ENCODE measurements at places on chromosomes 7 and 10.

DNA sequence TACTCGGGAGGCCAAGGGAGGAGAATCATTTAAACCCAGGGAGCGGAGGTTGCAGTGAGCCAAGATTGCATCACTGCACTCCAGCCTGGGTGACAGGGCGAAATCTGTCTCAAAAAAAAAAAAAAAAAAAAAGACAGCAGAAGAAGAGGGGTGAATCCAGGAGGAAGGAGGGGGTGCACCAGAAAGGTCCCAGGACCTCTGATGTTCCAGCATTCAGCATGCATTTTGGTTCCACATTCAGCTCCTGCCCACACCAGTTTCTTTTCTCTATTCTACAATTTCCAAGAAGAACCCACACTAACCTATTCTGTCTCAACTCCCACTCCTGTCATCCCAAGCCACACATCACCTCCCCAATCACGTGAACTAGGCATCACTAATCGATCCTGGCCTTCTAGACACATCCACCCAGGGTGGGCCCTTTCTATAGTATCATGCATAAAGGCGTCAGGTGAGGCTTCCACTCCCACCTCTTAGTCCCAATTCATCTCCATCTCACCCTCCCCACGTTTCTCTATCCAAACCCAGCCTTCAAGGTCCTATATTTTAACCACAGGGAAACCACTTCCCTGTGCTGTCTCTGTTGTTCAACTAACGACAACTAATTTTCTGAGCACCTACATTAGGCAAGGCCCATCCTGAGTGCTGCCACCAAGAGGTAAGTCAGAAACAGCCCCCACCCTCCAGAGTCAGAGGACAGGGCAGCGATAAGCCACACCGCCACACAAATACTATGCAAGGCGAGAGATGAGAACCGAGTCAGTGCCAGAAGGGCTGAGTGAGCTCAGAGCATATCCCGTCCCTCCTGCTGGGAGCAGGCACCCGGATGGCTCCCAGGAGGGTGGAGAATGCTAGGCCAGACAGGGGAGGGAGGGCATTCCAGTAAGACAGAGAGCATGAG, 2.2 kb downstream of the ANXA11 start:
- no peak for DNase-seq

DNA sequence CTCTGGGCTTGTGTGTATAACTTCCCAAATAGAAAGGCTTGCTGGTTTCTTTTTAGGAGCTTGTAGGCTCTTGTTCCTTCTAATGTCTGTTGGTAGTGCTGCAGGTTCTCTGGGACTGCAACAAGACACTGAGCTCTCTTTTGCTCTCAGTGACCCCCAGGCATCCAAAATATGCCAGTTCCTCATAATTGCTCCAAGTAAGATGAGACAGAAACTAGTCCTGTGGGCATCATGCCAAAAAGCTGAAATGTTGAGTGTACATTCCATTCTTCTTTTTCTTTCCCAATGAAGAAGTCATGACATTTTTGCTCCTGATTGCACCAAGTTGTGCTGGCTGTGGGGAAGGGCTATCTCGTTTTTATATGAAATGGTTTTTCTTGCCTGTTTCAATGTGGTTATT, 7.1 kb upstream of the BTBD16 start:
- no peak for DNase-seq

GRCh38 chr7:74585844-74586243, 71.7 kb upstream of the GTF2I start:
- DNase-seq = no peak

- no peak for DNase-seq
These were observed 266.4 kb downstream of the PTPRN2 start for GRCh38 chr7:158321056-158321700.

DNA sequence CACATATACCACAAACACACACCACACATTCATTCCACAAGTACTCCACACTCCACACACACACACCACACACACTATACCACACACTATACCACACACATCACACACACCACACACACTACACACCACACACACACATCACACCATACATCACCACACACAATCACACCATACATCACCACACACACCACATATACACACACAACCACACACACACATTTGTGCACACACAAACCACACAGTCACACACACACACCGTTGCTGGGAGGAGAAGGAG, 112.8 kb downstream of the PTPN20 start:
- no peak for DNase-seq

- DNase-seq = no peak
These were observed 88.5 kb downstream of the ST7 start for GRCh38 chr7:117041822-117042221.

GRCh38 chr10:72204296-72204695, 11.5 kb upstream of the ANAPC16 start:
- DNase-seq = no peak

- no peak for DNase-seq
These were observed 120.2 kb downstream of the SORBS1 start for GRCh38 chr10:95440756-95441546.

- DNase-seq = no peak
These were observed 26.9 kb upstream of the SORBS1 start for GRCh38 chr10:95588025-95588424.

DNA sequence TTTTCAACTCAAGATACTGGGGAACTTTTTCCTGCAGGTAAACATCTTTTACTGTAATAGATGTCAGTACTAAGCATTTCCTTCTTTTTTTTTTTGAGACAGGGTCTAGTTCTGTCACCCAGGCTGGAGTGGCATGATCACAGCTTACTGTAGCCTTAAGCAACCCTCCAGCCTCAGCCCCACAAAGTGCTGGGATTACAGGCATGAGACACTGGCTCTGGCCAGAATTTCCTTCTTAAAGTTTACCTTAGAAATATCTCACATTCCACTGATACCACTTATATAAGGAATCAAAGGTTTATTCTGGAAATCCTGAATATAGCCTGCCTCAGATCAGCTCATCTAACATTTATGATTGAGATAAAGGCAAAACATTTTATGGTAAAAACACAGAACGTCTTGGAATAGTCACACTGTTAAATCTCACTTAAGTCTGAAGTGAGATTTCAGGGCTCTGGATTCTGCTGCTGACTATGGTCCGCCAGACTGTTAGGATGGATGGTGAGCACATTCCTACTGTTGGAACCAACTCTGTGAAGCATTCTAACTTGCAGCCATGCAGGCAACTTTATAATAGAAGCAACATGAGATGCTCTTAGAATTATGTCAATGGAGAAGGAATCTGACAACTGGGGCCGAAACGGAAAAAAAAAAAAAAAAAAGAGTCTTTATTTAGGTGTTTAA, 151.9 kb downstream of the ZMYND11 start:
- DNase-seq = no peak

- no peak for DNase-seq
These were observed 223.6 kb upstream of the KMT2E start for GRCh38 chr7:104790440-104790839.

GRCh38 chr7:26356229-26356628, 64.6 kb downstream of the SNX10 start:
- no peak for DNase-seq

DNA sequence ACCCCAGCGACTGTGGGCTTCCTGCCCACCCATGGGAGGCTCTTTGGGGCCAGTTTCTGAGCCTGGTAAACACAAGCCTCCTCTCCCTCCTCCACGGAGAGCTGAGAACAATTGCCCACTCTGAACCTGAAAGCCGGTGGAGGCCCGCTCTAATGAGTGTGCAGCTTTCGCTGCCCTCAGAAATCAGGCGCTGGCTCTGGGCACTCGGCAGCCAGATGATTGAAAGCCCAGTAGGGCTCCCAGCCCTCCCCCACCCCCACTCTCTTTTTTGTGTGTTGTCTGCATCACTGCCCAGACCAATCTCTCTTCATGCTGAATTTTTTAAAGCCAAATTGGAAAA, 438.9 kb downstream of the RPS24 start:
- DNase-seq = no peak
